Nephron progenitor cell (in vitro differentiated cells): ENCODE measurements at places on chromosomes 2 and 18.

- no peak for DNase-seq
Measured at GRCh38 chr2:96683972-96684820, 41.6 kb downstream of the FER1L5 start.

GRCh38 chr2:43934567-43934966, 61.2 kb downstream of the LRPPRC start:
- DNase-seq = no peak

DNA sequence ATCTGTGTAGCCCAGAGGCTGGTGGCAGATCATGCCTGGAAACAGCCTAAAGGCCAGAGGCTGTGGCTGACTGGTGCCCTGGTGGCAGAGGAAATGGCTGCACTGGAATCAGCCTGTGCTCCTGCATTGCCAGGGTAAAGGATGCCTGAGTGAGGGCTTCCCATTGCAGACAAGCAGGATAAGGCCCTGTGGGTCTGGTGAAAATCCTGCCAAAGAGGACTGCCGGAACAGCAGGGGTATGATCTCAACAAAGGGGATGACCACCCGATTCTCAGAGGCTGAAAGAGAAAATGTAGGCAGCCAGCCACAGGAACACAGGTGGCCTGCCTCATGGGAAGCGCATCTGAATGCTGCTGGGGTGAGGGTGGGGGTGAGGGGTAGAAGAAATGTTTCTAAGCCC, 48.2 kb downstream of the FBXO48 start:
- no peak for DNase-seq

GRCh38 chr2:12177455-12178288, 431.2 kb downstream of the LPIN1 start:
- DNase-seq = no peak

DNA sequence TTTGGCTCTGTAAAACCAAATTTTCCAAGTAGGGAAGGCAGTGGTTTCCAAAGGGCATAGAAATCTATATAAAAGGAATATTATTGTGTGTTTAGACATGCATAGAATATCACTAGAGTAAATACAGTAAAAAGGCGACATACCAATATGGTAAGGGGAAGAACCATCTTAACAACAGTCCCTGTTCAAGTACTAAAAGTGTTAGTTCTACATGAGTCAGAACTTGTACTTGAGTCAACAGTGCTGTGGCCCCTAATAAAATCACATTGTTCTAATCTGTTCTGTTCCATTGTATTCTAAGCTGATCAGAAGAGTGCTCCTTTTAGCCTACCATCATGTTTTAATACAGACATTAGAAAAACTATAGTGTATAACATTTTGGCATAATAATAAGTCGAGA, 36.1 kb upstream of the TNFRSF11A start:
- no peak for DNase-seq

DNA sequence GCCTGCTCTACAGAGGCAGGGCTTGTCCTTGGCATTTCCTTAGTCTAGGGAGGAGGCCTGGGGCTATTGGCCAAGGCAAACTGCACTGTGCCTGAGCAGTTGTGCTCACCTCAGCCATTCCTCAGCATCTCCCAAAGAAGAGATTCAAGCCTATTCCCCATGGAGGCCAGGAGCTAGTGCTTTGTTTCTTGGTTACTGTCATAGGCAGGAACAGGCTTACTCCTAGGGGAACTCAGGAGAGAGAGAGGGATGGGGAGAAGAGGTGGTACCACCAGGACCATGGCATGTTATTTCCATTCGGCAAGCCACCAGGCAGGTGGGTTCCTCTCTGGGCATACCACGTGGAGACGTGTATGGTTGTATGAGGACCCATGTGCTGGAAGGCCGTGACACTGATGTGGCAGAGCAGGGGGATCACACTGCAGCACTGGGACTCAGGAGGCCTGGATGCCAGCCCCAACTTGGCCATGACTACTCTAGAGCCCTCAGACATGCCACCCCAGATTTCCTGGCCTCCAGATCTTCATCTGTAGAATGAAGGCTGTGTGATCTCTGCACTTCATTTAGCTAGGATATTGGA, 233.7 kb downstream of the LOXHD1 start:
- no peak for DNase-seq

DNA sequence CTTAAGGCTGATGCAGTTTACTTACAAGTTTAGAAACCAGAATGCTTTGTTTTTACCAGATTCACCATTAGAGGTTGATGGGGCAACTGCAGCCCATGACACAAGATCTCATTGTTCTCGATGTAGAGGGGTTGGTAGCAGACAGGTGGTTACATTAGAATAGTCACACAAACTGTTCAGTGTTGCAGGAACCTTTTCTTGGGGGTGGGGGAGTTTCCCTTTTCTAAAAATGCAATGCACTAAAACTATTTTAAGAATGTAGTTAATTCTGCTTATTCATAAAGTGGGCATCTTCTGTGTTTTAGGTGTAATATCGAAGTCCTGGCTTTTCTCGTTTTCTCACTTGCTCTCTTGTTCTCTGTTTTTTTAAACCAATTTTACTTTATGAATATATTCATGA, 99.4 kb upstream of the IL1R2 start:
- no peak for DNase-seq

- no peak for DNase-seq
Measured at GRCh38 chr2:201280191-201281040, 20.1 kb downstream of the CASP8 start.

DNA sequence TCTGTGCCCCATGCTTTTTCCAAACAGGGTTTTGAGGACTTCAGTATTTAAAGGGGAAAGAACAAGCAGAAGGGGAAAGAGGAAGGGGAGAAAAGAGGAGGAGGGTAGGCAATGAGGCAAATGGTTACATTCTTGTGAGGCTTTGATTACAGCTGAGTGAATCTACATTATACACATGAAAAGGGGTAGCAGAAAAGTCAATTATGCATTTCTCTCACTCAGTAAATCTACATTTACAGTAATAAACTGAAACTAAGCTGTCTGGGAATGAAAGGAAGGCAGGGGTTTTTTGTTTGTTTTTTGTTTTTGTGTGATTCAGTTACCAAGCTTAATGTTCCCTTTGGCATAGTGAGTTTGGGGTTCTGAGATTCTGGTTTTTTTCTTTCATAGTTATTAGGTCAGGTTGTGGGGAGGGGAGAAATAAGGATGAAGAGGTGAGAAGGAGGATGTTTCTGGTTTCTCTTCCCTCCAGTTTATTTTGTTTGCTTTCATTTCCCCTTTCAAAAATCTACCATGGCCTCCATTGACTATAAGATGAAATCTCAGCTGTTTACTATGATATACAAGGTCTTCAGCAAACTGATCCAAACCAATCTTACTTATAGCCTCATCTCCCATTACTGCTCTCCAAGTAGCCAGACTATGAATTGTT, 18.7 kb downstream of the C18orf63 start:
- no peak for DNase-seq

- DNase-seq = no peak
Measured at GRCh38 chr18:31079973-31080372, 22.2 kb downstream of the DSC2 start.

GRCh38 chr18:74534150-74534969, at the start of gene CNDP1:
Gene CNDP1, plus strand, starts transcription at chr18:74534500. Its CDS starts 168 bp downstream, at chr18:74534668.
- DNase-seq = no peak

DNA sequence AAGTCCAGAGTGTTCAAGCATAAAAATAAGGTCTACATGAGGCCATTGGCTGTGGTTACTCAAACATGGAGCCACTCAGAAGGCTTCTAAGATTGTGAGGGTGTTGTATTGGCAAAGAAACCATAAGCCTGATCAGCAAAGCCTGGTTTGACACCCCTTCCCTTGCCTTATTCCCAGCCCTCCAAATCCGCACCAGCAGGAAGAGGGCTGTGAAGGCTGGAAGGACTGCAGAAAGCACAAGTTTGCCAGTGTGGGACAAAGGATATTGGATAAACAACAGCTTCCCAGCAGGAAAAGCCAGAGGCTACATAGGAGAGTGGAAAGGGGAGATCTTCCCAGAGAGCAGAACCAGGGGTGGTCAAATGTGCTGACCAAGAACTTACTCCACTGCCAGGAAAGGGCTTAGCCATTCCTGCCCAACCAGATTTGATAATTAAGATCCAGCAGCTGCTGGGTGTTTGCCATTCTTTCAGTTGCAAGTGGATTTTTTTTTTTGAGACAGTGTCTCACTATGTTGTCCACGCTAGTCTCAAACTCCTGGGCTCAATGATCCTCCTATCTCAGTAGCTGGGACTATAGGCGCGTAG, 1.5 kb upstream of the PRKAG3 start:
- DNase-seq = no peak

DNA sequence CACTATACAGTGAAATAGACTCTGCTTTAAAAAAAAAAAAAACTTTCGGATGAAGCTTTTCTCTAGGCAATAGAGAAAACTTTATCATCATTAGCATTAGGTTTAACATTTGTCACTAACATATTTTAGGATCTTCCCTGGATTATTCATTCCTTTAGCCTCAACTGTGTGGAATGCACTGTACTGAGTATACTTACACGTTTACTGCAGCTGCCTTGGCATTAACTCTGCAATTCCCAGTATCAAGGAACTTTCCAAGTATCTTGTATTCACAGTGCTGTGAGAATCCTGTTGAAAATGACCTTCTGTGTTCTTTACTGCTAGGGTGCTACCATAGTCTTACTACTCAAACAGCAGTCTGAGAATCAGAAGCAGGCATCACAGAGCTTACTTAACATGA, 328.2 kb upstream of the COL3A1 start:
- no peak for DNase-seq

GRCh38 chr2:158276619-158277471, 175.2 kb downstream of the UPP2 start:
- no peak for DNase-seq

DNA sequence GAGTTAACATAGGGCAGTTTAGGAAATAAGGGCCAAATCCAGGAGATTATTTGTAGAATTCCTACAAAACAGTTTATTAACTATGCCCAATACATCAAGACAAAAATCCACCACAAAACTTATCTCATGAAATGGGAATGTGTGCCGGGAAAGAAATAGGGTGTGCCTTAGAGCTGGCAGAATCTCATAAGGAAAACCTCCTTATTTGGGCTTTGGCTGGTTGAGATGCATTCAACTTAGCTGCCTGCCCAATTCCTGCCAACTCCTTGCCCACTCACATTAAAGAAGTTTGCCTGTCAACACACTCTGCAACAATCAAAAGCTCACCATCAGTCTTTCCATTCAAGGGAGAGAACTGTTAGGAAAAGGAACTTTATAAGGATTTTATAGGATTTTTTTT, 500.6 kb downstream of the SATB2 start:
- no peak for DNase-seq
